ENCODE measurements at places on chromosomes 3 and 15.

GRCh38 chr15:86040356-86041033 is 39.2 kb upstream of the AGBL1 start:
- DNase-seq: no peak

GRCh38 chr15:27573805-27574485 is 525.2 kb downstream of the OCA2 start:
- no peak for DNase-seq

DNA sequence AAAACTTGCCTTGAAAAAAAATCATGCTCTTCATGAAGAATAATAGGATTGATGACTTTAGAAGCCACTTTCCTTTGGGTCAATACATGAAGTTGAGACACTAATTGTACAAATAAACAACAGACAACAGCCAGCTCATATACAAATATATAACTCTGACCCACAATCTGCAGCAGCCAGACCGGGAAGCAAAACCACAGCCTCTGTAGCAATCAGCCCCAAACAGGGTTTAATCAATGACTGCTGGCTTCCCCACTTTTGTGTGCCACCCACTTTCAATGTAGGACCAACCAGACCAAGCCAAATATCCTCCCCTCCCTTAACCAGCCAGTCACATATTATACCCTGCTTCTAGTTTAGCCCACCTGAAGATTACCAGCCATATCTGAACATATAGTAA is 39.0 kb downstream of the IFT57 start:
- no peak for DNase-seq

DNA sequence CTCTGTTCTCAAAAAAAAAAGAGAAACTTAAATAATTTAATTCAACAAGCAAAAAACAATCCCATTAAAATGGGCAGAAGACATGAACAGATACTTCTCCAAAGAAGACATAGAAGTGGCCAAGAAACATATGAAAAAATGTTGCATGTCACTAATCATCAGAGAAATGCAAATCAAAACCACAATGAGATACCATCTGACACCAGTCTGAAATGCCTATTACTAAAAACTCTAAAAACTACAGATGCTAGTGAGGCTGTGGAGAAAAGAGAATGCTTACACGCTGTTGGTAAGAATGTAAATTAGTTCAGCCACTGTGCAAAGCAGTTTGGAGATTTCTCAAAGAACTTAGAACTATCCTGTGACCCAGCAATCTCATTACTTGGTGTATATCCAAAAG is 382.9 kb downstream of the OTOL1 start:
- DNase-seq: no peak

DNA sequence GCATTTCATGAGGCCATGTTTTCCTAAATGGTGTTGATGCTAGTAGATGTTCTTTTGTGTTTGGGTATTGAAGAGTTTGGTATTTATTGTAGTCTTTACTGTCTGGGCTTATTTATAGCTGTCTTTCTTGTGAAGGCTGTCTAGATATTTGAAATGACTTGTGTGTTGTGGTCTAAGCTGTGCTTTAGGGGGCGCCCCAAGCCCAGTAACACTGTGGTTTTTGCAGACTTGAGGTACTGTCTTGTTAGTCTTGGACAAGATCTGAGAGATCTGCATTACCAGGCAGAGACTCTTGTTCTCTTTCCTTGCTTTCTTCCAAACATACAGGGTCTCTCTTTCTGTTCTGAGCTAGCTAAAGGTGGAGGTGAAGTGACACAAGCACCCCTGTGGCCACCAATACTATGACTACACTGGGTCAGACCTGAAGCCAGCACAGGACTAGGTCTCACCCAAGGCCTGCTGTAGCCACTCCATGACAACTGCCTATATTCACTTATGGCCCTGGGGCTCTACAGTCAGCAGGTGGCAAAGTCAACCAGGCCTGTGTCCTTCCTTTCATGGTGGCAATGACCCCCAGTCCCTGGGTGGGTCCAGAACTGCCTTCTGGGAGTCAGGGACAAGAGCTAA is 152.1 kb upstream of the TBC1D5 start:
- DNase-seq: peak; percentile 44

GRCh38 chr3:105359098-105359762 is 7.5 kb upstream of the ALCAM start:
- DNase-seq: no peak

DNA sequence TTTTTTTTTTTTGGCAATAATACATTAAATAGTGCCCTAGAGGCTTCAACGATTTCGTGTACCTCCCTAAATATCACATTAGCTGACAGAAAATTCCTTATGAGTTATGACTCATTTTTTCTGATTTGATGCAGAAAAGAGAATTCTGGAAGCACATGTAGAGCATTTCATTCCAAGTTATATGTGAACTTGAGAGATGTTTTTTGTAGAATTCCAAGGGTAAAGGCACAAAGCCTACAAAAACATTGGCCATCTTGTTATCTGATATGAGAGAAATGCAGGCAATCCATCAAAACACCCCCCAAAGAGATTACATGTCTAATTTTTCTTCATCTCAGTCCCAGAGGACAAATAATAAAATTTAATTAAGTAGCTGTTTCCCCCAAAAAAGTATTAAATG is 6.7 kb upstream of the PFN2 start:
- DNase-seq: no peak

GRCh38 chr3:115146032-115146417 is 1.1 kb downstream of the ZBTB20 start:
- peak; percentile 27 for DNase-seq

- peak; percentile 76 for DNase-seq
Measured at GRCh38 chr15:42059661-42060476, 34.5 kb downstream of the PLA2G4D start.

DNA sequence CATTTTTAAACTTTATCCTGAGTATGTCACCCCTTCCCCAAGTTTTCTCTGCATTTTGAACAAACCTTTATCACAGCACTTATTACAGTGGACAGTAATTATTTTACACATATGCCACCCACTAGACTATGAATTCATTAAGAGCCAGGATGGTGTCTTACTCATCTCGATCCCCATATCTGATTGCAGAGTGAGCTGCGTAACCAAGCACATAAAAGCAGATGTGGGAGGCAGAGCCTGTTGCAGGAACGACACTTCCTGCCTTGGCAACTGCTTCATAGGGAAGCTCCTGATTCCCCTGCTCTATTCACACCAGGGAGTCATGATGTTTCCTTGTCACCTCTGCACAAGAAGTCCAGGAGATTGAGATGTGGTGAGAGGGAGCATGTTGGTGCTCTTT is 91.1 kb downstream of the MINAR1 start:
- no peak for DNase-seq

GRCh38 chr15:101045835-101046691 is 126.9 kb downstream of the LRRK1 start:
- no peak for DNase-seq

- no peak for DNase-seq
Measured at GRCh38 chr15:42720071-42720470, 16.9 kb downstream of the CDAN1 start.

- no peak for DNase-seq
Measured at GRCh38 chr3:139770577-139770976, 92.8 kb upstream of the NMNAT3 start.

DNA sequence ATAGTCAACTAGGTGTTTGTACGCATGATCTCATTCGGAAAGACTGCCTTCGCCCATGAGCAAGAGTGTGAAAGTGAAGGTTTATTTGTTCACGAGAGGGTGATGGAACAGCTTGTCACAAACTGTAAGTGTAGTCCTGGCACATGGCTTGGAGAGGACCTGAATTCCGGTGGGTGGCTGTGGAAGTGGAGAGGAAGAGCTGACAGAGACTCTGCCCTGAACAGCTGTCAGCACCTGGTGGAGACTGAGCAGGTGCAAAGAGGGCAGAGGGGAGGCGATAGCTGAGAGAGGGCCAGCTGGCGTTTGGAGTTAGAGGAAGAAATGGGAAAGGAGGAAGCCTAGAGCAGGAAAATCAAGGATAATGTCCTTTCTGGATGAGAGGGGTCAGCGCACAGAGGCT is 155.7 kb downstream of the EEFSEC start:
- no peak for DNase-seq

GRCh38 chr3:194561306-194561974 is 71.8 kb downstream of the TMEM44 start:
- DNase-seq: no peak

GRCh38 chr3:197456261-197457091 is 99.3 kb downstream of the BDH1 start:
- DNase-seq: peak; percentile 67

GRCh38 chr3:163490119-163490518 is 1588.2 kb downstream of the SI start:
- DNase-seq: peak; percentile 20

DNA sequence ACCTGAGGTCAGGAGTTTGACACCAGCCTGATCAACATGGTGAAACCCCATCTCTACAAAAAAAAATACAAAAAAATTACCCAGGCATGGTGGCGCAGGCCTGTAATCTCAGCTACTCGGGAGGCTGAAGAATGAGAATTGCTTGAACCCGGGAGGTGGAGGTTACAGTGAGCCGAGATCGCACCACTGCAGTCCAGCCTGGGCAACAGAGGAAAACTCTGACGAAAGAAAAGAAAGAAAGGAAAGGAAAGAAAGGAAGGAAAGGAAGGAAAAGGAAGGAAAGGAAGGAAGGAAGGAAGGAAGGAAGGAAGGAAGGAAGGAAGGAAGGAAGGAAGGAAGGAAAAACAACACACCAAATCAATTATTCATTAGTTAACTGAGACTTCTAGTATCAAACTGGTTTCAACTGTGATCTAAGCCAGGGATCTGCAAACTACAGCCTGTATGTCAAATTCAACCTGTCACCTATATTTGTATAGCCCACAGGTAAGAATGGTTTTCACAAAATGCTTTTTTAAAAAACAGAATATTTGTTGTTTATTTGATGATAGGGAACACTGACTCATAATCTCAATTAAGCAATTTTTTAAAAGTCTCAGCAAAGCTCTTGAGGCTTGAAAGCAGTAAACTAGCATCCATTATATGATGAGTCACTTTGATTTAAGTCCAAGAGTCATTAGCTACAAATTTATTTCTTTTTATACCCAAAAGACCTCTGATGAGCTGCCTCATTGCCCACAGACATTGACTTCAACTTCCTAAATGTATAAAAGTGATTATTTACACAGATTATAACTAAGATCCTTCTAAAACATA is 127.6 kb downstream of the TBL1XR1 start:
- DNase-seq: no peak

DNA sequence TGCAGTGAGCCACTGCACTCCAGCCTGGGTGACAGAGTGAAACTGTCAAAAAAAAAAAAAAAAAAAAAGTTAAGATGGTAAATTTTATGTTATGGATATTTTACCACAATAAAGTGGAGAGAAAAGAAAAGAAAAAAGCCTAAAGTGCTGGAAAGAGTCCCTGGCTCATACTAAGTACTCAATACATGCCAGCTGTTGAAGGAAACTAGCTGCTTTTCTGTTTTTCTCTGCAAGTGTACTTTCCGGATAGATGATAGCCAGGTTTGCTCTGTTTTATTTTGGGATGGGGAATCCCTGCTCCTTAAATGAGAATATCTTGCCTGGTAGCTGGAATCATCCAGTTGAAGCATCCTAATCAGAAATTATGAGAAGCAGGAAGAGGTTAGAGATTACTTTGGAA is 10.9 kb downstream of the EID1 start:
- no peak for DNase-seq

DNA sequence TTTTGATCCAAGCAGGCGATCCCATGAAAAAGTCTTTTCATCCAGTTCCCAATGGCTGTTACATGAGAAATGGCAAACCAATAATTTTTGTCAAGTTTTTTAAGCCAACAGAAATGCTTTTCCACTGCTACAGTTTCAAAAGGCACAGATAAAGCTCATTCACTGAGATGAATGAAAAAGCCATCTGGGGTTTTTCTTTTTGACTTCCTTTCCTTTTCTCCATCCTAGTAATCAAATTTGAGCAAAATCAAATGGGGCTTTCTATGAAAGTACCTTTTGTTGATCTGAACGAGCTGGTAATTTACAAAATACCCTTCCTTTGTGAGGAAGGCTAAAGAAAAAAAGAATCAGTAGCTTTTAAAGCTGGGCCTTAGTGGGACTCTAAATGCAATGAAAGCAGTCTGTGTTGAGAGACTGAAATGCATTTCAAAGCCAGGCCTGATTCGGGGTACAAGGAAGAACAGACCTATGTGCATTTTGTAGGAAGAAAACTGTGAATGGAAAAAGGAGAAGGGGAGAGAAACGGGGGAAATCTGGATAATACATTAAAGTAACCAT is 185.2 kb upstream of the DNAJC19 start:
- DNase-seq: no peak

- DNase-seq: no peak
Measured at GRCh38 chr3:111107662-111108035, 36.0 kb downstream of the NECTIN3 start.

- DNase-seq: no peak
Measured at GRCh38 chr3:73609655-73610054, 15.1 kb downstream of the PDZRN3 start.

GRCh38 chr15:90924375-90924774 is 8.0 kb downstream of the HDDC3 start:
- DNase-seq: no peak

DNA sequence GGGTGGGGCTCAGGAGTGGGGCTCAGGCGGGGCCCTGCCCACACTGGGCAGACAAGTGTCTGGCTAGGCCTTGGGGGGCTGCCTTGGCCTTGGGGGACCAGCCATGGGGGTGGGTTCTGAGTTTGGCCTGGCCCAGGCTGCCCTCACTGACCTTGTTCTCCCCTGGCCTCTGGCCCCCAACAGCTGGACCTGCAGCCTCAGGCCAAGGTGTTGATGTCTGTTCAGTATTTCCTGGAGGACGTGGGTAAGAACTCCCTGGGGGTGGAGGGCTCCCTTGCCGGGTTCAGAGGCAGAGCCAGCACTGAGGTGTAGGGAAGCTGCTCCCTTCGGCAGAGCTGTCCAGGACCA is 20.0 kb downstream of the PRKCD start:
- DNase-seq: no peak

DNA sequence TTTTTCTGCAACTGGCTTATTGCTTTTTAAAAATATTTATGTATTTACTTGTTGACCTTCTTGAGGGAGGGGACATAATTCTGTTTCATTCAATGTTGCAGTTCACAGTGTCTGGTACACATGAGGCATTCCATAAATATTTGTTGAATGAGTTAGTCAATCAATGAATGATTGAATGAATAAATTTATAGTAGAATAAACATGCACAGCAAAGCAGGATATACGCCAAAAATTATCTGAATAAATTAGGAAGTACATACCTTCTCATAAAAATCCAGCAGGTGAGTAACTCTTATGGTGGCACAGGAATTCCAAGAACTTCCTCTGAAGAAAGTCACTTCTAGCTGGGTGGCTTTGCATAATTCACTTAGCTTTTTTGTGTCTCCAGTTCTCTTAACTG is 469.4 kb upstream of the ATP11B start:
- DNase-seq: no peak

- no peak for DNase-seq
Measured at GRCh38 chr15:57213862-57214261, 162.4 kb upstream of the CGNL1 start.

DNA sequence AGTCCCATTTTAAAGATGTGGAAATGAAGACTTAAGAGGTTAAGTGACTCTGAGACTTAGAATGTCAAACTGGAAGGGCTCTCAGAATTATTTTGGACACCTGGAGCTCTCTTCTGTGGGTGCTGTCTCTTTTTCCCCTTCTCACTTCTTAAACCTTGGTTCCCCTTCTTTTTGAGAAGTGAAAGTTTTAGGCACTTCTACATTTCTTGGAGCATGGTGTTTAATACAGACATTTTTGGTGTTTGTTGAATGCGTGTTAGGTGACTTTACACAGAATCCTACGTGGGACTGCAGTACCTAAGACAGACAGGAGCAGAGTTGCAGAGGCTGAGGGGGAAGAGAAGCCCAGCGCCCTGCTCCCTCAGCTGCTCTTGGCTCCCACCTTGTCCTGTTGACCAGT is 133.3 kb downstream of the MDFIC2 start:
- no peak for DNase-seq
